CD4-positive, alpha-beta T cell treated with Interleukin-2 at 100 ng/mL for 4 hours (primary cell): ENCODE measurements at places on chromosomes 12 and 14.
A peak's percentile ranks its signal among the peaks of the same experiment; 100 is the strongest.

DNA sequence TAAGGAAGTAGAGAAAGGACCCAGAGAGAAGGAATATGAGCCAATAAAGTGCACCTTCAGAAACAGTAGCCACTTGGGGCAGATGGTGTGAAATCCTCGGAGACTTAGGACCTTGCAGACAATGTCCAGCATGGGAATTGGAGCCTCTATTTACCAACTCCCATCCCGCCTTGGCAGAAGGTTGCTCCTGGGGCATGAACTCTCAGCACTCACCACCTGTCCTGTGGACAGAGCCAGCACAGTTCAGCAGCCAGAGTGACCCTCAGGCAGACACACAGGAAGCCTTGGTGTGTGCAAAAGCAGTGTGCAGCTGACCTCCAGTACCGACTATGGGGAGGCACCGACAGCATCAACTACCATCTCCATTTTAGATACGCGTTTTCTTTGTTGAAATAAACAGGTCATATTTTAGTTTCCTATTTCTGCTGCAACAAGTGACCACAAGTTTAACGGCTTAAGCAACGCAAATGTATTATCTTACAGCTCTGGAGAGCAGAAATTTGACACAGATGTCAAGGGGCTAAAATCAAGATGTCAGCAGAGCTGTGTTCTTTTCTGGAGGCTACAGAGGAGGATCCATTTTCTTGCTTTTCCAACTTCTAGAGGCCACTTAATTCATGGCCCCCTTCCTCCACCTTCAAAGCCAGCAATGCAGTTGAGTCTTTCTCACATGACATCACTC lies 428.1 kb downstream of the MED13L start:
- DNase-seq: no peak

DNA sequence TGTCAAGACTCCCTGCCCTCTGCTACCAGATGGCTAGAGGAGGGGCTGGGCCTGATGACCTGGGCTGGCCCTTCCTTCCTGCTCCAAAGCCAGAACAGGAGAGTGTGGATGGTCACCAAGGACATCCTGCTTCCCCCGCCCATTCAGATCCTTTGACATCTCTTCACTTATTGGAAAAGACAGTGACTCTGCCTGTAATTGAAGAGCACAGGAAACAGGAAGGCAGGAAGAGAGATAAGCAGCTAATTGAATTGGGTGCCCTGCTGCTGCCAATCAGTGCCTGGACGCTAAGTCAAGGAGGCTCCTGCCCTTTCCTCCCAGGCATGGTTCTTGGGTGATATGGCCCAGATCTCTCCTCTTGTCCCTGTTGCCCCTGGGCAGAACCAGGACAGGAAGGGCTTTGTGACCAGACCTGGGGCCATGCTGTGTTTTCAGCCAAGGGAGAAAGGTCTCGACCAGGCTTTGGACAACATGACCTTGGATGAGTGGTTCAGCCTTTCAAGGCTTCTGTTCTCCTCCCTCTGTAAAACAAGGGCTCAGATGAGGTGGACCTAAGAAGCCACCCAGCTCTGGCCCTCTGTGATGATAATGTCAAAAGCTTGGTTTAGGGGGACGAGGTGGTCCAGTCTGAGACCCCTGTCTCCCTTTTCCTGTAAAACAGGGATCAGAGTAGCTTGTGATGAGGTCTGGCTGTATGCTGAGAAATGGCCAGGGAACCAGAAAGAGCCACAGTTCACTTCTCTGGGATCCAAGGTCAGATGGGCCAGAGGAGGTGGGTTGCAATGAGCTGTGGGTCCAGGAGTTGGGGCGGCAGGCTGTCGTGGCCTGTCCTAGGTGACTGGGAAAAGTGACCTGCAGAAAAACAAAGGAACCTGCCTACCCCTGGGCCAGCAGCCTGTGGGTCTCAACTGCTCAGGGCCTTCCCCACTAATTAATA lies 38.8 kb downstream of the FAM222A start:
- DNase-seq: no peak

GRCh38 chr12:52742196-52742580 lies 35.0 kb downstream of the KRT76 start:
- DNase-seq: no peak

GRCh38 chr14:34722723-34723545 lies 8.5 kb upstream of the CFL2 start:
- DNase-seq: peak; percentile 61

DNA sequence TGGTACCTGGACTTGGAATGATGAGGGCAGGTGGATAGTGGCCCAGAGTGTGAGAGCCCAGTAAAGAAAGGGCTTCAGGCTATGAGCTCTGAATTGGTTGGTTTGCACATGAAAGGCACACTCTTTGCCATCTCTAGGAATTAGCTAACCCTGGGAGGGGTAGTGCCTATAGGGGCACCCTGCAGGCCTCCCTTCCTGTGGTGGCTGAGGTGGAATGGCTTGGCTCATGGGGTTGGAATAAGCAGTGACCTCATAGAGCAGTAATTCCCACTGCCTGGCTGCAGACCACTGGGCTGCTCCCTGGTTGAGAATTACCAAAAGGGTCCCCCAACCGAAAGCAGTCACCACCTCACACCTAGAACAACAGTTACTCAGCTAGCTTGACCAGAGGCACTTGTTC lies 42.7 kb downstream of the ASCL4 start:
- DNase-seq: no peak

GRCh38 chr14:87233266-87233665 lies 759.7 kb downstream of the GALC start:
- no peak for DNase-seq

DNA sequence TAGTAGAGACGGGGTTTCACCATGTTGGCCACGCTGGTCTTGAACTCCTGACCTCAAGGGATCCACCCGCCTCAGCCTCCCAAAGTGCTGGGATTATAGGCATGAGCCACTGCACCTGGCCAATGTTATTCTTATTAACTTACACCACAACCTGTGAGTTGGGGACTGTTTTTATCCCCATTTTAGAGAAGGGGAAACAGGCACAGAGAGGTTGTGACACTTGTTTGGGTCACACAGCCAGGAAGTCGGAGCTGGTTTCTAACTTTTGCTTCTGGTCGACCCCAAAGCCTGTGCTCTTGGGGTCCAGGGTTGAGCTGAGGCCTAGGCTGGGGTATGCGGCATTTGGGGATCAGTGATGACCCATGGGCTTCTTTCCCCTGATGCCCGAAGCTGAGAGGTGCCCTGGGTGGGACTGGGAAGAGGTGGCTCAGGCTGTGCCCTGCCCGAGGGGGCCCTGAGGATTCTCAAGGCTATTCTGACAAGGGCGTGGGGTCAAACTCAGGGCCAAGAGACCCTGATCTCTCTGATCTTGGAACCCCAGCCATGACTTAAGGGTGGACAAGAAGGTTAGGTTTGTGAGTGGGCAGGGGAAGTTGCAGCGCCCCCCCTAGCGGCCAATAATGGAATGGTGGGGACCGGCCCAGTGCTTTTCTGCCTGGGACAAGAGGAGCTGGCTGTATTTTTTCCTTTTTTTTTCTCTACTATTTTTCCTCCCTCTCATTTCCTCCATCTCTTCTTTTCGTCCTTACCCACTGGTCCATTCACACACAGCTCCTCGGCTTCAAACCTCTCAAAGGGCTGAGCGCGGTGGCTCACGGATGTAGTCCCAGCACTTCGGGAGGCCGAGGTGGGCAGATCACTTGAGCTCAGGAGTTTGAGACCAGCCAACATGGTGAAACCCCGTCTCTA lies 3.0 kb downstream of the SDSL start:
- DNase-seq: peak; percentile 48
